CD4-positive, alpha-beta T cell treated with Interleukin-17A for 1 hour (primary cell): ENCODE measurements at places on chromosomes 6 and 20.

- DNase-seq = peak; percentile 60
Measured at GRCh38 chr6:111011360-111012142, 29.7 kb downstream of the RPF2 start.

GRCh38 chr20:43868091-43868490 is 46.6 kb upstream of the TOX2 start:
- no peak for DNase-seq

DNA sequence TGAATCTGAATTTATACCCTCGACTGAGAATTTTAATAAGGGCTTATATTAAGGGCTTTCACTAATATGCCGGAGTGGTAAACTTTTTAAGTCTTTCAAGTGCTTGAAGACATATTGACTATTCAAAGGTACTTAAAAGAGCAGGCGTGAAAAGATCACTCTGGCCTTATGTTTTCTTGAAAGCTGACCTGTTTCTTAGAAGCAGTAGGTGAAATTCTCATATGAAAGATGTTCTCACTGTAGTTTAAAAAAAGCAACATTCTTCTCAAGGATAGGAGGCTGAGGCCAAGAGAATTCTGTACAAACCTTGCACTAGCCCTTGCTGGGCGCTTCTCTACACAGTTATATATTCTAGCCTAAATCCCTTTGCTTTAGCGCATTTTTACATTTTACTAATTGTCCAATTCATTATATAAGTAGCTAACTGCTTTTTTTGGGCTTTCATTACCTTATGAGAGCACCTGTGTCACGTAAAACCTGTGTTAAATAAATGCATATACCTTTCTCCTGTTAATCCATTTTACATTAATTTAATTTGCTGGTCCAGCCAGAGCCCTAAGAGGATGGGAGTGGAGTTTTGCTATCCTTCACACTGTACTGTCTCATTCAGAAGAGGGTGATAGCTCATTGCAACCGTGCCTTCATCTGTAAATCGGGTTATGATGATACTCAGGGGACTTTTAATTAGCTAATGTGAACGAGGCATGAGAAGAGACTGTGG is 59.6 kb upstream of the HFE start:
- no peak for DNase-seq

- no peak for DNase-seq
Measured at GRCh38 chr6:1242446-1242845, 69.5 kb upstream of the FOXQ1 start.

GRCh38 chr6:15493437-15494168 is 169.2 kb downstream of the DTNBP1 start:
- no peak for DNase-seq

- DNase-seq = no peak
Measured at GRCh38 chr6:120129228-120129627, 779.7 kb upstream of the MAN1A1 start.

GRCh38 chr6:139583420-139583819 is 209.0 kb upstream of the CITED2 start:
- DNase-seq = no peak

GRCh38 chr6:98842342-98843180 is 8.2 kb downstream of the POU3F2 start:
- DNase-seq = no peak

DNA sequence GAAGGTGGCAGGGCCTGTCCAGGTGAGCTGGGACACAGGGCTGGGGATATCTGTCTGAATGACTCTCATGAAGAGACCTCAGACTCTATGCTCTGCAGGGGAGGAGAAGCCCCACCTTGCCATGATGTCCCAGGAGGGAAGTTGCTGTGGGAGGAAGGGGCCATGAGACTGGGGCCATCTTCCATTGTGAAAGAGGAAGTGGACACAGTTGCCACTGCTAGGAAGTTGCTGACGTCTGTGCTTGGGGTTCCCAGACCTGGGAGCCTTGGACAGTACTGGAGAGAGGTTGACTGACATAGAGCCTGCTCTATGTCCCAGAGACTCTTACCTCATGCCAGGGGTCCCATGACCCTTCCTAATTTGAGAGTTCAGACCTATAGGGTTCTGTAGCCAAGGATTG is 24.5 kb downstream of the SIRPB1 start:
- no peak for DNase-seq

DNA sequence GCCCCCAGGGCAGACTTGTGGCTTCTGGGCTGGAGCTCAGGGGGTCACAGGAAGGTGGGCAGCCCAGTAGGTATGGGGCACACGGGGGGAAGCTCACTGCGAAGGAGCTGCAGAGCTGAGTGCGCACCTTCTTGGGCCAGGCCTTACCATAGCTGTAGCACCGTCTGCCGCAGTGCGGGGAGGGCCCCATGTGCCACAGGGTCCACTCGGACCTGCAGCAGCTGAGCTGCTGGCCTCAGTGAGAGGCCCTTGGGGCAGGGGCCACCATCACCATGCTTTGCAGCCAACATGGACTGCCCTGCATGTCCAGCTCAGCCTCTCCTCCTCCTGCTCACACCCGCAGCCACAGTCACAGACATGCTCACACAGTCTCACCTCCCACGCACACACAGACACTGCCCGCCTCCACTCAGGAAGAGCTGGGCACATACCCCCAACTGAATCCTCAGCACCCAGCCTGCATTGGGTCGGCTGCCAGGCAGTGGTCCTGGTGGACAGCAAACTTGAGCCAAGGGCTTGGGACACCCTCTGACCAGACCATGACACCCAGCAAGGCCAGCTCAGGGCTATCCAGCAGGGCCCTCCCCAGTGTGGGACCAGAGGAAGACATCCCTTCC is 35.3 kb downstream of the YTHDF1 start:
- no peak for DNase-seq

DNA sequence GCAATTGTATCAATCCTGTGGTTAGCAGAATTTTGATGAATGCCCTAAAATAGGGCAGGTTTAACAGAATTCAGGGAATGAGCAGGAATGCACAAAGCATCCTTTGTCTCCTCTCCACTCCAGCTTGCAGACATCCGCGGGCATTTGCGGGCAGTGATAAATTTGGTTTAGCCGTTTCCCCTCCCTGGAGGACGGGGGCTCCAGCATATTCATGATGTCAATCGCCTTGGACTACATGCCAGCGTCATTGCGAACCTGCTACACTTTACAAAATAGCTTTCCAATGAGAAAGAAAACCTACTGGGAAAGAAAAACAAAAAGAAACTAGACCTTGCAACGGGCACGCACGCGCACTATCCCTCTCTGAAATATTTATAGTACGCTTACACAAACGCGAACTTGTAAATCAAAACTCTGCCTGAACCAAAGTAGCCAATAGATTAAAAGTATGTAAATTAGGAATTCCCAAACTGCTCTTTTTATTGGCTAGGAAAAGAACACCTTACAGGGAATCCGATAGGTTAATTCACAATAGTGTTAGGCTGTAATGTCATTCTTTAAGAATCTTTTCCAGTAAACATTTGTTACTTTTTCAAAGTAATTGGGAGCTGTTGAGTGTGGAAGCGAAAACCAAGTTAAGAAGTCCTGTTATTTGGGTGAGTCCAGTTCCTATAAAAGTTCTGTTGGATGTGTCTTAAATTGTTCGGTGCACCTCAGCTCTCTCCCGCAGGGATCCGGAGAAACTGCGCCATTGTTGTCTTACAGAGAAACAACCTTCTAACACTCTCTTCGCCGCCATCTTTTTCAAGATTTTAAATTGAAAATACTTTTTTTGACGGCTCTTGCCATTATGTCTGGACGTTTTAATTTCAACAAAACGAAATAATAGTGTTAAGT is 136.7 kb downstream of the HFE start:
- peak; percentile 89 for DNase-seq

DNA sequence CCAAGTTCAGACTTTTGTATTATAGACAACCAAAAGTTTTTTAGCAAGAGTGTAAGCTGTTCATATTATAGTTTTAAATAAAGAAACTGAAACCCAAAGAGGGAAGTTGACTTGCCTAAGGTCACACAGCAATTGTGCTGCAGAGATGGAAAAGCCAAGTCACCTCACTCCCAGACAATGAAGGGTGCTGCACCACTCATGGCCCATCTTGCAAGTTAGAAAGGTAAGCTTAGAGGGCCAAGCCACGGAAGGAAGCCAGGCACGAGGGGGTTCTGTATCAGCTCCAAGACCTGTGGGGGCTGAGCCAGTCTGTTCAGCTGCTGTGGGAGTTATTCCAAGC is 860 bp downstream of the DEFB124 start:
- DNase-seq = no peak

DNA sequence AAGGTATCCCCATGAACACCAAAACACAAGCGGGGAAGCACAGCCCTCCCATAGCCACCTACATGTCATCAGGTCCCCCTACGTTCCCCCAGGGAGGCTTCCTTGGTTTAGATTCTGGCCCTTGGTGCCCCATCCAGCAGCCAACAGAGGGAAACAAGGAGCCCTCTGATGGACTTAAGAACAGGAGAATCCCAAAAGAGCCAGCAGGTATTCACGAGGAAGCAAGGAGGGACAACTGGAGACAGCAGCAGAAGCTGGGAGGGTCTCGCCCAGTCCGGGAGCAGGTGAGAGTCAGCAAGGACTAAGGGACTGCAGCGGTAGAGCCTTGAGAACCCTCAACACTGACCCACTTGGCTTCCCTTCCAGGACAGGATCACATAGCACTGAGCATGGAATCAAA is 58.4 kb upstream of the TOP1 start:
- no peak for DNase-seq

- DNase-seq = no peak
Measured at GRCh38 chr6:41503827-41504465, 42.2 kb upstream of the FOXP4 start.

DNA sequence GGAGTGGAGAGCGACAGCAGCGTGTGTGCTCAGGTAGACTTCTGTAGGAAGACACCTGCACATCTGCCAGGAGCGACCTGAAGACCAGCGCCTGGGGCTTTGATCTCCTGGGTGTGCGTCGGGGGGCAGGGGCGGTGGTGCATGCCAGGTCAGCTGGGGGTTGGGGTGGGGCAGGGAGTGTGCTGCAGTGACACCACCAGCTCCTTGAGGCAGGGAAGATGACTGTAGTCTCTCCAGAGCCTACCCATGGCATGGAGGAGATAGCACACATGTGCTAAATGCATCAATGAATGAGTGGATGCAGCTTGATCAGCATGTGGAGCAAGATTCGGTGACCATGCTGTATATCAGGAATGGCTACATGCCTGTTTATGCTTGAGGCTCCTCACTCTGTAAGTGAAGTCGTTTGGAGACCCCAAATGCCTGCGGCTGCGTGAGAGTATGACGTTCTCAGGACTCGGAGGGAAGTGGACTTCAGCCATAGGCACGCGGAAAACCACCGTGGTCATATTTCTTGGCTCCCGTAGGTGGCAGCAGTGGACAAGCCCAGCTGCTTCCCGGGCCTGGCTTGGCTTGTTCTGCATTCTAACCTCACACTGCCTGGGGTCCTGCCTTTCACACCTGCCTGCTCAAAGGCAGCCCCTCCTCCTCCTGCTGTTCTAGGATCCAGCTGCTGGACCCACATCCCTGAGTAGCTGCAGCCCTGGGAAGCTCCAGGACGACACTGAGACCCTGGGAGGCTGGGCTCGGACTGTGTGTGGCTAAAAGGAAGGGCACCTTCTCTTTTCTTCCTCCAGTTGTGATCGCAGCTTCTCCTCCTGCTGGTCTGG is 39.4 kb upstream of the KCNK16 start:
- peak; percentile 36 for DNase-seq

- no peak for DNase-seq
Measured at GRCh38 chr20:42634156-42634555, 555.5 kb downstream of the PTPRT start.

DNA sequence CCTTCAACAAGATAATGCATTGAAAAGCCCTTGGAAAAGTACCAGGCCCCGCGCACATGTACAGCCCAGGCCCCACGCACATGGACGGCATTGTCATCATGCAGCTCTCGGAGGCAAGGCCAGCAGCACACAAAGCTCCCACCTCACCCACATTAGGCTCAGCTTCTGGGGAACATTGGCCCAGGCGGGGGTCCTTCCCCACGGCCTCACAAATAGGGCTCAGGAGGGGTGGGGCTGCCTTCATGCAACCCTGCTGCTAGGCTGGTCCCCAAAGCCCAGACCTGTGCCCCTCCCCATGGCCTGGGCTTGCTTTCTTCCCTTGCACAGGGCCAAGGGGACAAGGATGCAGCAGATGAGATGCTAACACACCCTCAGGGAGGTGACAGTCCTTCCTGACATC is 26.7 kb downstream of the NPEPL1 start:
- no peak for DNase-seq

- no peak for DNase-seq
Measured at GRCh38 chr20:61345656-61346055, 93.6 kb downstream of the CDH4 start.

DNA sequence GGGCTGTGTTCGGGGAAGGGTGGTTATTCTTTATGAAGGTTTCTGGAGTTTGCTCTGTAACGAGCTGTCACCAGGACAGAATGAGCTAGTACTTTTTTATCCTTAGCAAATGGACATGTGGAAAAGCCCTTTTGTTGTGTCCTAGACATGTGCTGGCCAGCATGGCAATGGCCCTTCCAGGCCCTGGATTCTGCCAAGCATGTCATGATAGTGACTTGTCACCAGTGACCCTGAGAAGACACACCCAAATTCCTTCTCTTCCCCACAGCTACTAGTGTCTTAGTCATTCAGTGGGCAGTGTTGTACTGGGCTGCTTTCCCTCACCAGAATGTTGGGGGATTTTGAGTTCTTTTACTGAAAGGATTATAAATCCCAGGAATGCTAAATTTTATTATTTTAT is 74.0 kb upstream of the XRN2 start:
- no peak for DNase-seq

DNA sequence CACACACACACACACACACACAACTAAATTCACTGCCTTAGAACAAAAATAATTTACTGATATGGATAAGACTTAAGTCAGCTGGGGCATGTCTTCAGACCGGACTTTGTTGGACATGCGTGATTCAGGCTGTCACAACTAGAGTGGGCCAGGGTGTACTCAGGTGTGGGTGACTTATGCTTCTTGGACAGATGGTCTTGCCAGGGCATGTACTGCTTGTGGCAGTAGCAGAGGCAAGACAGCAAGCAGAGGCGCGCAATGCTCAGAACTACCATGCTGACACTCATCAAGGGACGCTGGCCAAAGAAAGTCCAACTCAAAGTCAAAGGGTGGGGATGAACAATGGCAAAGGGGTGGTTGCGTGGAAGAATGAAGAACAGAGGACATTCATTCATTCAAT is 437.5 kb downstream of the CBLN4 start:
- DNase-seq = no peak

- no peak for DNase-seq
Measured at GRCh38 chr6:129637340-129638054, 72.5 kb downstream of the ARHGAP18 start.

- DNase-seq = no peak
Measured at GRCh38 chr6:8831366-8832152, 396.2 kb upstream of the SLC35B3 start.

DNA sequence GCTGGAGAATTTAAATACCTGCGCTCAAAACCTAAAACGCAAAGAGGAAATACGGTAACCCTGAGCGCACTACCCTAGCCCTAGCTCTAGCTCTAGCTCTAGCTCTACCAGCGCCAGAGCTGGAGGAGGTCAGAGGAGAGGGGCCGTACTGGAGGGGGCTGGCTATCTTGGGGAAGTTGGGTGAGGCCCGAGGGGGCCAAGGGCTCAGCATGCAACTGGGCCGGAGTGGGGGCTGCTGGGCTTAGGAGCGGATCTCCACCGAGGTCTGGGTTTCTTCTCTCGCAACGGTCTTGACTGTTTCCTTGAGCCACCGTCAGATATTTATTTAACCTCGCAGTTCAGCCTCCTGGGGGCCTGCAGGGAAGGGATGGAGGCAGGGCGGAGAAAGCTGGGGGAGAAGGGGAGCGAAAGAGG is 91.0 kb downstream of the NCR2 start:
- peak; percentile 27 for DNase-seq
